A549 treated with GW870086 at 1 μM for 4 hours (cell line): ENCODE measurements at places on chromosomes 12 and 14. TPM values are rescaled to one million over a fixed set of nuclear protein-coding genes. Genes with fewer than 3 reads are reported as not detected.

CLECL1 gene
- total RNA-seq: not detected in 5 replicates

DUSP6 gene
- total RNA-seq: 7.6 to 15.7 TPM (median 14.1 TPM) in 5 replicates

FGF23 gene
- not detected in 5 replicates for total RNA-seq

CMAS gene
- total RNA-seq: 43.7 to 49.8 TPM (median 47.5 TPM) in 5 replicates

PCK2 gene
- total RNA-seq: 18.0 to 23.5 TPM (median 19.5 TPM) in 5 replicates

TAS2R19 gene
- total RNA-seq: 0.15 TPM in 1 of 5 replicates, not detected in the others

KCTD10 gene
- 45.7 to 58.4 TPM (median 47.7 TPM) in 5 replicates for total RNA-seq

ERBB3 gene
- total RNA-seq: 0.95 to 3.0 TPM (median 1.4 TPM) in 5 replicates

AVPR1A gene
- total RNA-seq: 0.05 TPM in 1 of 5 replicates, not detected in the others

VWF gene
- 0.10 to 0.27 TPM (median 0.17 TPM) in 5 replicates for total RNA-seq

OTX2 gene
- not detected in 5 replicates for total RNA-seq

GUCY2C gene
- total RNA-seq: 0.03 TPM in 1 of 5 replicates, not detected in the others
